ENCODE measurements at places on chromosomes 7 and 10. TPM values are rescaled to one million over a fixed set of nuclear protein-coding genes. Genes with fewer than 3 reads are reported as not detected.

Gene CARD11
- 118 TPM for total RNA-seq

GRCh38 chr7:152158801-152159587 is 133.5 kb downstream of the GALNT11 start:
- DNase-seq: no peak

DNA sequence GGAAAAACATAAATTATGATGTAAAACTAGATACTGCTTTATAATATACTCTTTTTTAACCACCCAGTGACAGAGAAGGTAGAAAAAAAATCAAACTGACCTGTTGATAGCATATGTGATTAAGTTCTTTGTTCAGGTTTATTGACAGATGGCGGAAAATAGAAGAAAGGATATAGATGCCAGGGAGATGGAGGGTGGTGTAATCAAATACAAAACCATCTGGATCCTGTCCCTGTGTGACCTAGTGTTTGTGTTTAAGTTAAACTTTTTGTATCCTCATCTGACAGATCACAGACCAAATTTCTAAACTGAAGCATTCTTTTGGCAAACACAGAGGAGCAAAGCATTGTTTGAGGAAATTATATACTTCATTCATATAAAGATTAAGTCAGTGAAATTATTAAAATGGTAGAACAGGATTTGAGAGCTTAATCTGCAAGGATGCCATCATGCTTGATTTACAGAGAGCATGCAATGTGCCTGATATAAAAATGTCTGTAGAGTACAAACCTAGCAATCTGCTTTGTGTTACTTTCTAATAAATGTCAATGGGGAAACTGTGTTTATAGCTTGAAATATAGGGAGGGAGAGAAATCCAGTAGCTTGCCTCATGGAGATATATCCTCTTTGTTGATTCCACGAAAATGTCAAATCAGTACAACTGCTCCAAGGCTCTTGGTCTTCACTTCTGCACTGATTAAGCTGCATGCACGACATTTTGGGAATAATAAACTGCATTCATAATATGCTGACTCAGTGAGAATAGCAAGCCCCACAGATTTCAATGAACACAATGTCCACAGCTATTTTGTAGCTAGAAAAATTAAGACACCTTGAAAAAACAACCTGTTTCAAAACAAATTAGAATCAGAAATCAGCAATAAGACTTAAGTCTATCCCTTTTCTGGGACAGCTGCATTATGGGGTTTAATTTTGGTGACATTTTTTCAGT is 39.0 kb downstream of the SEM1 start:
- DNase-seq: no peak

Gene SLC26A3
- not detected for total RNA-seq

Gene FAM185A
- total RNA-seq: 7.9 TPM

DNA sequence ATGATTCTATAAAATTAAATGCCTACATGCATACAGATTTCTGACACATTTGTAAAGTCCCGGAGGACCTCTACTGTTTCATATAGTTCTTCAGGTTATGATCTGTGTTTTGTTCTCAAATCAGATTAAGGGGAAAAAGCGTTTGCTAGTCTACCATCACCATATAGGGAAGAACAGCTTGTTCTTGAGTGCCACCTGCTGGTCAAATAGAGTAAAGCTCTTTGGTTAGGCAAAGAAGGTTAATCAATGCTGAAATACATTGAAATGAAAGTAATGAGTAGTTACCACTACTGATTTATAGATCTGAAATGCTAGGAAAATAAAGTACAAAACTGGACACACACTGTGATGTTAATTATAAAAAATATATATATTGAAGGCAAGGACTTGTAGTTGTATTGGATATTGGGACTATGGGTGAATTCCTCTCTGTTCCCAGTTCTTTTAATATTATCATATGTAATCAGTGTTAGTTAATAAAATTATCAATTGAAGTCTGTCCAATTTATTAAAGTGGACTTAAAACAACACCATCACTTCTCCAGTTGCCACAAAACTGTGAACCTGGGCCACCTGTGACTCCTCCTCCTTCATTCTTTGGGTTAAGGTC is 72.6 kb upstream of the PDLIM1 start:
- DNase-seq: peak; percentile 61

DNA sequence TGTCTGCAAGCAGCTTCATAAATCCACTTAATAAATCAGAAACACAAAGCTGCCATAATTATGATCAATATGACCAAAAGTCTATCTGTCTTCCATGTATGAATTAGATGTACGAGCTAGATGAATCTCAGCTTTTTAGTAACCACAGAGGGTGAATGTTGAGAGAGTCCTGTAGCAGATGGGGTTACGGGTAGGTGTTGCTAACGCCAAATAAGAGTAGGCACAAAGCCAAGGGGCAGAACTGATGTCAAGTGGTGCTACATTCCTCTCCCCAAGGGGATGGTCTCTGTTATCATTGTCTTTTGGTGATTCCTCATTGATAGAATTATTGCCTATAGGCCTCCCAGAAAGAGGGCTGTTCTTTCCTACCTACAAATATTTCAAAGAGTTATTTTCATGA is 257.8 kb downstream of the PCLO start:
- DNase-seq: no peak

Gene CYP2W1
- not detected for total RNA-seq

GRCh38 chr10:74000892-74001669 is 3.2 kb downstream of the VCL start:
- DNase-seq: no peak

DNA sequence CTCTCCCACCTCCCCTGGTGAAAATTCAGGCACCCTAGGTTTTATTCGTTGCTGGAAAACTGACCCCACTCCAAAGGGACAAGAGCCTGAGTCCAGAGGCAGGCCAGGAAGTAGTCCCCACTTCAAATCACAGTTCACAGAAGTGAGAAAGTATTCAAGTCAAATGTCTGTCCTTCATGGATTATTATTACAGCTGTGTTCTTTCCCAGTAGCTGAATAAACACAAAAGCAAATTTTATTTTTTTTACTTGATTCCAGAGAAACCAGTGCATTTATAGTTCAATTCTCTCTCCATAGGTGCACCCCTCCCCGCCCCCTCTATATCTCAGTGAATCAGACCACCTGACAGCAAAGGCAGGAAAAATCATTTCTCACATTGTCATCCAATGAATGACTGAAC is 113.8 kb upstream of the COL1A2 start:
- DNase-seq: no peak

Gene SPAG6
- total RNA-seq: 0.11 TPM

Gene WIPF3
- total RNA-seq: not detected

Gene PDLIM1
- total RNA-seq: 0.53 TPM

Gene MSS51
- total RNA-seq: 1.9 TPM

Gene MYO1G
- total RNA-seq: 376 TPM

Gene FKBP6
- total RNA-seq: not detected

- no peak for DNase-seq
Measured at GRCh38 chr7:133349101-133349500, 96.2 kb downstream of the EXOC4 start.

- DNase-seq: no peak
Measured at GRCh38 chr10:95266674-95267095, 24.1 kb downstream of the PDLIM1 start.

GRCh38 chr7:133664528-133664927 is 411.6 kb downstream of the EXOC4 start:
- DNase-seq: no peak

DNA sequence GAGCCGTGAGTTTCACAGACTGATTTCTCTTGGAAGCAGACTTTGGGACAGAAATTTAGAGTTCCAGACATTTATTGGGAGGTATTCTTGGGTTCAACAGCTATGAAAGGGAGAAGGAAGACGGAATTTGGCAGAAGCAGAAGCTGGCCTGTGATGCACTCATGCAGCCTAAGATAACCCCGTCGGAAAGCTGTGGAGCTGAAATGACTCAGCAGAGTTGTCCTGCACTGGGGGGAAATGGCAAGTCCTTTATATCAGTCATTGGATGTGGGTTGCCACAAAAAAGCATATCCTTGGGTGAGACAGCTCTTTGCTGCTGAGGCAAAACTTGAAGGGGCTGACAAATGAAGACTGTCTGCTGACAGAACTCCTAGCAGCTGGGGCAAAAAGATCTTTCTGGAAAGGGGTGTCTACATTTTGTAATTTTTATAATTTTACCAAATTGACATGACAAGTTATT is 11.5 kb upstream of the MICU1 start:
- DNase-seq: peak; percentile 67

Gene NPC1L1
- total RNA-seq: not detected

GRCh38 chr7:151091003-151091402 is 4.7 kb downstream of the AGAP3 start:
- DNase-seq: no peak

Gene TMEM178B
- 0.23 TPM for total RNA-seq

GRCh38 chr7:101390901-101391301 is 28.2 kb downstream of the COL26A1 start:
- peak; percentile 57 for DNase-seq

- no peak for DNase-seq
Measured at GRCh38 chr7:112517487-112517886, 36.7 kb downstream of the LSMEM1 start.

DNA sequence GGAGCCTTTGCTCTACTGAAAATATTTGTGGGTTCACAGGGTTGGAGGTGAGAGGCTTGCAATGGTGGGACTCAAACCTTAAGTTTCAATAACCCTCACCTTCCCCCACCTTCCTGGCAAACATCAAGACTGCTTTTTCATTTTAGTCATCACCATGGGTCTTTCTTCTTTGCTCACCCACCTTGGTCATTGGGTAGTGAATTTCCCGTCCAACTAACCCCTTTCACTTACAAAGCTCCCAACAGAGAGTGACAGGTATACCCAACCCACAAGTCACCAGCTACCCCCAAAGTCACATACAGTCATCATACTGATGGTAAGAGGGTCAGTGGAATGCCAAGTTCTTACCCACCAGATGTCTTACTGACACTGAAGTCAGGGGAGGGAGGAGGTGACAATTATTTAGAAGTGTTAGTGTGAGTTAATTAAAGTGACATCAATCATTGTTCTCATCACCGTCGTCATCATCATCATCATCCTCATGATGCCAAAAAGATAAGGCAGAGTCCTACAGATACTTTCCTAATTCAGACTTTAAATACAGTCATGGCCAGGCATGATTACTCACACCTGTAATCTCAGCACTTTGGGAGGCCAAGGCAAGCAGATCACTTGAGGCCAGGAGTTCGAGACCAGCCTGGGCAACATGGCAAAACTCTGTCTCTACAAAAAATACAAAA is 49.0 kb downstream of the PIK3AP1 start:
- no peak for DNase-seq

- DNase-seq: no peak
Measured at GRCh38 chr10:100076750-100077149, 4.9 kb downstream of the CPN1 start.

GRCh38 chr7:77979219-77979618 is 180.6 kb downstream of the PHTF2 start:
- no peak for DNase-seq

Gene CASD1
- 14.3 TPM for total RNA-seq

Gene DMBT1
- not detected for total RNA-seq

- DNase-seq: no peak
Measured at GRCh38 chr7:42238709-42239366, 1.8 kb upstream of the GLI3 start.

- DNase-seq: no peak
Measured at GRCh38 chr10:101595591-101596433, 7.7 kb downstream of the DPCD start.

DNA sequence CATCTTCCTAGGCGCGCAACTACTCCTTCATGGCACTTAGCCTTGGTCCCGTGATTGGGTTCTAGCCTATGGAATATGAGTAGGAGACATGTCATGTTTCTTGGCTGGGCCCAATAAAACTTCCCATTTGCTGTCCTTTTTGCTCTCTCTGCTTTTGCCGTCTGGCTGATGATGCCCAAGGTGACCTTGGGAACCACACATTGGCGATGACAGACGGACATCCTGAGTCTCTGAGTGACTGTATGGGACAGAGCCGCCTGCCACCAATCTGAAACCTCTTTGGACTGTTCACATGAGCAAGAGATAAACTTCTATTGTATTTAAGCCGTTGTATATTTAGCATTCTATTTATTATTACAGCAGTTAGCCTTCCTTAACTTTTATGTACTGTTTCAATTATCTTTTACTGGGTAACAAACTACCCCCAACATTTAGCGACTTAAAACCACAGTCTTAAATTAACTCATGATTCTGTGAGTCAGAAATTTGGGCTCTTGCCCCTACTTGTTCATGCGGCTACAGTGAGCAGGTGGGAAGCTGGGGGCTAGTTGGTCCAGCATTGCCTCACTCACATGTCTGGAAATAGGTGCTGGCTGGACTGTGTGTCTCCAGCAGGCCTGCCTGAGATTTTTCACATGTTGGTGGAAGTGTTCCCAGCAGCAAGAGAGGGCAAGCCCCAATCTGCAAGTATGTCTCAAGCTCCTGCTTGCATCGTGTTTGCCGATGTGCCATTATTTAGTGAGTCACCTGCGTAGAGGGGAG is 71.7 kb downstream of the NOD1 start:
- no peak for DNase-seq

DNA sequence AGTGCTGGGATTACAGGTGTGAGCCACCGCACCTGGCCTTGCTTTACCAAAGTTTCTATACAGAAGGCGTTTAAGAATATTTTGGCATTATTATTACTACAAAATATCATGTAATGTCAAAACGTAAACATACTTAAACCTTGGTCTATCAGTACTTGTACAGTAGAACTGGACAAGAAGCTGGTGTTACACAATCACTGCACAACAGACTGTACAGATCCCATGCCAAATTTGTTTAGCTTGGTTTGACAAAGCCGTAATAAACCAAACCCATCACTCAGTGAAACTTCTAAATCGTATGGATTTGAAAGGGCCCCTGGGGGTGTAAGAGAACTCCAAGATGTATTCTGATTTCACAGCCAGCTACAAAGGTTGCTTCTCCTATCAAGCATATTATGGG is 51.8 kb upstream of the RHEB start:
- no peak for DNase-seq

Gene ZP3
- 7.9 TPM for total RNA-seq

- no peak for DNase-seq
Measured at GRCh38 chr10:78899996-78900714, 168.6 kb upstream of the ZMIZ1 start.

DNA sequence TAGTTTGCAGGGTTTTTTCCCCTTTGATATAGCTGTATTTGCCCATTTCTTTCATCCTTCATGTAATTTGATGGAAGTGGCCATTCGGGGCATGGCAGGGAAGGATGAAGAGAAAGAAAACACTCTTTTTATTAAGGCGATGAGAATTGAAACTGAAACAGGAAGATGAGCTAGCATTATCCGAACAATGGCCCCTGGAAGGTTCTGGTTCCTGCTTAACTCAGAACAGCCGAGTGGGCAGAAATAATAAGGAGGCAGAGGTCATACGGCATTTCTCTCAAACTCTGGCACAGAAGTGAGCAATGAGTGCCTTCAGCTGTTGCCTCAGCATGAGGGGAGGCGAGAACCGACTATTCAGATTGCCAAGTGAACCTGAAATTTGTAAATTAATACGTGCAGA is 113.2 kb upstream of the MYO3A start:
- no peak for DNase-seq
